Activated naive CD4-positive, alpha-beta T cell treated with anti-CD3 and anti-CD28 coated beads for 36 hours (primary cell): ENCODE measurements at places on chromosomes 4 and X.

DNA sequence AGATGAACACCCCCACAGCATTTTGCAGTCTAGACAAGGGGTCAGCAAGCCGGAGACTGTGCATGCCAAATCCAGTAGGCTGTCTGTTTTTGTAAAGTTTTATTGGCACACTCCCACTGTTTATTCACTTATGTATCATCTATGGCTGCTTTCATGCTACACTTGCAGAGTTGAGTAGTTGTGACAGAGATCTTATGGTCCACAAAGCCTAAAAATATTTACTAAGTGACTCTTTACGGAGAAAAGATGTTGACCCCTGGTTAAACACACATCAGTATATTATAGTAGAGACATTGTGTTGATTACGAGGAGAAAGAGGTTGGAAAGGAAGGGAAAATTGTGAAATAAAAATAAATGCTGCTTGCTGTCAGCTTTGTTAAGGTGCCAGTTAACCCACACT lies 2.2 kb upstream of the LHFPL1 start:
- no peak for DNase-seq

DNA sequence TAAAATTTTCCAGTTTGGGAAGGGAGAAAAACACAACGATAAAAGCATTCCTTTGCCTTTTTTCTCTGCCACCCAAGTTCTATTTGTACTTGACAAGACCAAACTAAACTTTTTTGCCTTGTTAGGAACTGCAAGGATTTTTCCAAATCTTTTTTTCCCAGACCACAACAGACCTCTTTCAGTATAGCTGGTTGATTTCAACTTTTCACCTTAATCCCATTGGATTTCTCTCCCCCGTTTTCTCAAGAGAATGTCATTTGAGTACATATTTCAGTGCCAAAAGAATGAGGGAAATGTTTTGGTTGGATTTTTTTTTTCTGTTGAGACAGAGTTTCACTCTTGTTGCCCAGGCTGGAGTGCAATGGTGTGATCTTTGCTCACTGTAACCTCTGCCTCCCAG lies 18.5 kb upstream of the SGMS2 start:
- DNase-seq = no peak

GRCh38 chrX:120021927-120022326 lies 55.6 kb downstream of the RHOXF2B start:
- no peak for DNase-seq

DNA sequence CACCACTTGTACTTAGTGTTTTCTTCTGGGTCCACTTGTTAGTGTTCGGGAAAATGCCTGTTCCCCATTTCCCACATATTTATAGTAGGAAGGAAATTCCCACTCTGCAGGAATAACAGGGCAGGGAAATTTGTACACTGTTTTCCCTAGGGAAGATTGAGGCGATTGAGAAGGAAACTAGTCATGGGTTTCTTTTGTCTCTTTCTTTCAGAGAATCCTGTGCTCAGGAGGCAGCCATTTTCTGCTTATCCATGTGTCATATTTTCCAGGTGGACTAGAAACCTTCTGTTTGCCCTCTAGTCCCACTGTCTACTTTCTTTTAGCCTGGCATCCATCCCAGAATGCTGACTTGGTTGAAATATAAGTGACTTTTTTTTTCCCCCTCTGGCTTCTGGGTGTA lies 299.1 kb upstream of the ANKRD50 start:
- DNase-seq = no peak

DNA sequence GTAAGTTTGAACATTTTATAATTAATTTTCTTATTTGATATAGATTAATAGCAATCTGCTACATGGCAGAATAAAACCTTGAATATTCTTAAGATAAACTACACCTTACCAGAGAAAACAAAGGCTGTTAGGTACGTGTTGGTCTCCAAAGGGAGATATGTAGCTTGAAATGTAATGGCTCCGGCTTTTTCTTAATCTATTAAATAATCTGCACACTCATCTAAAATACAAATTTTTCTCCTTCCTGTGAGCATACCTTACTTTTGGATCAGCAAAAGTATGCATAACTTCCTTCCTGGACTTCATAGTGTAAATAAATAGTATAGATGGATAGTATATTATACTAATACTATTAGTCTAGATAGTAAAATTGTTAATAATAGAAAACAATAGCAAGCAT lies 141.3 kb downstream of the JADE1 start:
- DNase-seq = no peak

- no peak for DNase-seq
Observed at GRCh38 chr4:139501117-139501516, 47.2 kb downstream of the RAB33B start.

DNA sequence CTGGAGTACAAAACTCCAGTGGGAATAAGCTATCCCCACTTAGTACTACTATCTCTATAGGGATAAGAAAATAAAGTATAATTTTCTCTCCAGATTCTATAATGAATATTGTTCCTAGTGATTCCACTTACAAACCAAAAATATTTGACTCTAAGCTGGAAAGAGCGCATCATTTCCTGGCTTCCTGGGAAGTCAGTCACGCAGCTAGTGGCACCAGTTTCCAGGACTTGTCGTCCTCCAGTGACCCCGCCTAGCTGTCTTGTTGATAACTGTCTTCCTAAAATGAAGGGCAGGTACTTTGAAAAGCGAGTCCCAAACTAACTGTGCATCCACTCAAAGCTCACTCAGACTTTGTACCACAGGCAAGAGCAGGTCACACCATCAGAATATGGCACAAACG lies 39.3 kb downstream of the LNX1 start:
- no peak for DNase-seq

DNA sequence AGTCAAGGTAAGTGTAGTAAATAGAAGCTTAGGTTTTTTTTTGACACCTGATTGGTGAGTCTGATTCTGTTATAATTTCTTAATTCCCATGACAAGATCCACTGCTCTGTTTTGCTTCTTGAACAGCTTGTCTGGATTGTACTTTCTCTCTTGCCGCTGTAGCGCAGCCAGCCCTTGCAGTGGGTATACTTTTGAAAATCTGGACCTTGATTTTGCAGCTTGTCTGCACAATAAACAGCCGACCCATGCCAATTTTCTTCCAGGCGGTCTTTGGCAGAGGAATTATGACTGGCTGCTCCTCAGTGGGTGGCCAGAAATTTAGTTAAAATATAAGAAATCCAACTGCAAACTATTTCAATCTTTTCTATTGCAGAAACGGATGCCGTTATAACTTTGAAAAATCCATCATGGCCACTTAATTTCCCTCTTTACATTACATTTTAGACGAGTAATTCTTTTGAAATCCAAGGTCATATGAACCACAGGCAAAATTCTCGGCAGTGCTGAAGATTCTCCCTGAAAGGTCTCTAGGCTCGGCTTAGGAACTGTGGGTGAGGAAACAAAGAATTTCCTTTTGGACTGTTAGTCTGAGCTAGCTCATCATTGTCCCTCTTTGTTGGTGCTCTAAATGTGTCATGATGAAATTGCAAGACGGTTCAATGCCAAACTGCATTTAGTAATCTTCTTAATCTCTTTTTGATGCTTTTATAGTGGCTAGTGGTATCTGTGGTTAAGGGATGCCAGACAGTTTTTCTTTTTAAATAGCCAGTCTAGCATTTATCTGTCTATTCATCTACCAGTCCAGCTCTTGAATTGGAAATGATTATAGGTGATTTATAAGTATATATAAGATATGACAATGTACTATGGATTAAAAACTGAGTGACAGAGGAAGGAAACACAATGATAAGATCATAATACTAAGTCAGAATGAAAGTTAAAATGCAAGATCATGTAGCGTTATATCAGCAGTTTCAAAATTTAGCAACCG lies 31.5 kb upstream of the PTTG2 start:
- no peak for DNase-seq
